Activated CD4-positive, alpha-beta T cell treated with anti-CD3 and anti-CD28 coated beads for 48 hours (primary cell): ENCODE measurements at places on chromosomes 3 and 15.
A peak's percentile ranks its signal among the peaks of the same experiment; 100 is the strongest.

DNA sequence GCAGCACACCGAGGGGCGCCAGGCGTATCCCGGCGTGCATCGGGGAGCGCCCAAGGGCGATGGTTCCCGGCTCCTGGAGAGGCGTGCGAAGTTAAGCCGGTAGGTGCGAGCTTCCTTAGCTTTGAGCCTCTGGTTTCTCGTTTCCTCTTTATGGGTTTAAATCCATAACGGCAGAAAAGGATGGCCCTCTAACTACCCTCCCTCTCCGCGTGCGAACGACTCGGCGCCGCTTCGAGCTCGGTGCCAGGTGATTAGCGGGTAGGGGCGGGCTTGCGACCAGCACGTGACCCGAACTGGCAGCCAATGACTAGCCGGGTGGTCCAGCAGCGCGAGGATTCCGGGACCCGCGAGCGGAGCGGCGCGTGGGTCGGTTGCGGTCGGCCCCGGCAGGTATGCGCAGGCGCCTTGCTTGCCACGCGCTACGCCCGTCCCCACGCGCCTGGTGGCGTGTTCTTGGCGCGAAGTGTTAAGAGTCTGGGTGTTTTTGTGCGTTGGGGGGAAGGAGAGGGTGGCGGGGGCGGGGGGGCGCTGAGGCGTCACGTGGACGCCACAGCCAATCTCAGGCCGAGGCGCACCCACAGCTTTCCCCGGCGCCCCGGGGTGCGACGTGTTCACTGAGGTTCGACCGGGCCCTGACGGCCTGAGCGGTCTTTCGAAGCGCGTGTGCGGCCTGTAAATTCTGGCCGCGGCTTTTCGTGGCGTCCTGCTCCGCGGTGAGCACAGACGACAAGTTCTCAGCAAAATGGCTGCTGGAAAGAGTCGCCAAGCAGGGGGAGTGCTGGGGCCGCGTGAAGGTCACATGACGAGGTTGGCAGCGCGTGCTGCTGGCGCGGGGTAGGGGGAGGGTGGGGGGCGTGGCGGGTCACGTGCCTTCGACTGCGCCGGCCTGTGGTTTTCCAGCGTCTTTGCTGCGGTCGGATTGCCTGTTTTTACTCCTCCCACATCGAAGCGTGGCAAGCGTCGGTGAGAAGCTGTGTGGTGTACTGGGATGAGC is 38.7 kb upstream of the MGA start:
- DNase-seq, result peak; percentile 89

DNA sequence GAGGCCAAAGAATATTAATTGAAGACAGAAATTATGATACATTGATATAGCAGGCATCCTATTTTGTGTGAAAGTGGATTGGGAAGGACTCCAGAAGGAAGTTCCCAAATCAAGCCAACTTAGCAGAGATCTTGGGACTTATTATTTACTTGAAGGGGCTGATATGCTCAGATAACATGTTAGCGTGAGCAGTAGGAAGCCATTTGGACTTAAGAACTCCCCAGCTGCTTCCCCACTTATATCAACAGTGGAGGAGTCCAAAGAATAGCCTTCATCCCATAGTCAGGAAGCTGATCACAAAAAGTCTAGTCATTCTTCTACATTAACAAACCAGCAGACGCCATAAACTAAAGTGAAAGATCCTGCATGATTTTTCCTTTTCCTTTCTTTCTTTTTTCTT is 200.0 kb downstream of the ATP8B4 start:
- DNase-seq, result no peak

- DNase-seq, result peak; percentile 15
Measured at GRCh38 chr3:185807445-185808068, 17.3 kb downstream of the IGF2BP2 start.

- no peak for DNase-seq
Measured at GRCh38 chr3:135271177-135272025, 476.3 kb downstream of the EPHB1 start.

DNA sequence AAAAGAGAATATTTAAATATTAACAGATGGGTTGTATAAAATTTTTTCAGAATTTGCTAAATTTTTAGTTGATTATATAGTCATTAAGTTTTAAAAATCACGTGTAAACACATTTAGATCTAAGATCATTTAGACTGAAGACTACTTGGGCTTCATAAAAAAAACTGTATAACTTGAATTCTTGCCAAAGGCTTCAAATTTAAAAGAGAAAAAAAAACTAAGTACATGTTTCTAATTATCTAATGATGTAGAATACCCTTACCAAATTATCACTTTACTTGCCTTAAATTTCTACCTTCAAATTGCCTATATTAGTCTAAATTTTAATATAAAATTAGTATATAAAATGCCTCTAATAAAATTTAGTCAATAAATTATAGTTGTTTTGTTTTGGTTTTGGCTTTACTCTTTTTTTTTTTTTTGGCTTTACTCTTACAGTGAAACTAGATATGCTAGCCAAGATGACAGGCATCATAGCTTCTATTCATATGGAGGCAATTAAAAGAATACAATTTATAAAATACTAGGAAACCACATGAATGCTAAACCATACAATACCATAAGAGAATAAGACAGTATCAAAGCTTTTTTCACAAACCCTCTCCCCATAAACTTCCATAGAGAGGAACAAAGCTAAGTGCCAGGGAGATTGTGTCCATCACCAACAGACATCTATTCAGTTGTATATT is 183.1 kb upstream of the KCNMB2 start:
- DNase-seq, result no peak

GRCh38 chr3:152672320-152672649 is 162.6 kb upstream of the P2RY1 start:
- DNase-seq, result no peak

GRCh38 chr3:50616003-50616769 is 765 bp upstream of the MAPKAPK3 start:
- peak; percentile 90 for DNase-seq

- no peak for DNase-seq
Measured at GRCh38 chr3:83224101-83224868, 1462.8 kb upstream of the GBE1 start.

DNA sequence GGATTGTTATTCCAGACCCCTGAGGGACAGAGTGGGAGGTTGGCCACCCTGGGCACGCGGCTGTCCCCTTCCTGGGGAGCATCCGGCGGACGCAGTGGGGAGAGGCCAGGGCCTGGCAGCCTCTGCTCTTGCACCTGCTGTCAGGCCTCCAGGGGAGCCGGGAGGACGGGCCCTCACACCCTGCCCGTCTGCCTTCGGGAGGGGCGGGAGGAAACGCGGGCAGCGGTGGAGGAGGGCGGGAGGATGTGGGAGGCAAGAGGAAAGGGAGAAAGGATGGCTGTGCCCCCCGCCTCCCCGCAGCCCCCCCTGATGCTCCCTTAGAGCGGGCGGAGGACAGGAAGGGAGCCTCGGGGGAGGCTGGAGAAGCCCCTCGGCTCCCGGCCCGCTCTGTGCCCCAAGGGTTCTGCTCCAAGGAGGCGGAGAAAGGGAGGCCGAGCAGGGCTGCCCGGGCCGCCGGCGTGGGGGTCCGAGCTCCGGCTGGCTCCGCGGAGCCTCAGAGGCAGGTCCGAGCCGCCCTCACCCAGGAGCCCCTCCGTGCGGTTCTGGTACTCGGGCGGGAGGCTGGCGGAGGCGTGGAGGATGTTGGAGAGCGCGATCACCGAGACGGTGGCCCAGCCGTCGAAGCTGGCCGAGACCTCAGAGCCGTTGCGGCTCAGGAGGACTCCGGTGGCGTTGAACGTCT is 40.9 kb downstream of the MUC20 start:
- no peak for DNase-seq

GRCh38 chr15:76935620-76936019 is 4.1 kb downstream of the RCN2 start:
- DNase-seq, result no peak

- no peak for DNase-seq
Measured at GRCh38 chr3:73143821-73144237, 82.4 kb downstream of the EBLN2 start.

DNA sequence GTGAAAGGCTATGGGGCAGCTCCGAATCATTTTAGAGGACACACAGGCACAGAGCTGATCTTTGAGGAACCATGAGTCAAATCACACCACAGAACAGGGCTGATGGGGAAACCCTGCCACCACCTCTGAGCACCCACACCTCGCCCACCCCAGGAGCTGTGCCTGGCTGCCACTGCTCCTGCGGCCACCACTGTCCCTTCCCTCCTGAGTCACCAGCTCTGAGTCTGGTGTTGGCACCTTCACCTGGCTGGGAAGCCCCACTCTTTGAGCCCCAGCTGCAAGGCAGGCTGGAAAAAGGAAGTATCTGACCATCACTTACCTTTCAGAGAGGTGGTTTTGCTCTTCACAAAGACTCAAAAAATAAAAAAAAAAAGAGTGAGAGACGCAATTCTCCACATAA is 63.6 kb upstream of the MEF2A start:
- DNase-seq, result peak; percentile 64

DNA sequence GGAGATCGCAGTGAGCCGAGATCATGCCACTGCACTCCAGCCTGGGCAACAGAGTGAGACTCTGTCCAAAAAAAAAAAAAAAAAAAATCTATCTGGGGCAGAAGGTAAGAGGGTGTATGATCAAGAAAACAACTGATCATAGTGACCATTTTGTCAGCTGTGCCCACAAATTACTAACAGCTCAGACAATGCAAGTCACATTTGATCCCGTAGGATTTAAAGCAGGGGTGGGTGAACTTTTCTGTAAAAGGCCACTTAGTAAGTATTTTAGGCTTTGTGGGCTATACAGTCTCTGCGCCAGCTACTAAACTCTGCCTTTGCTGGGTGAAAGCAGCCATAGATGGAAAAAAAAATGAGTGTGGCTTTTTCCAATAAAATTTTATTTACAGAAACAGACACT is 57.6 kb upstream of the ABI3BP start:
- no peak for DNase-seq

- no peak for DNase-seq
Measured at GRCh38 chr3:131555456-131555855, 52.7 kb upstream of the MRPL3 start.

DNA sequence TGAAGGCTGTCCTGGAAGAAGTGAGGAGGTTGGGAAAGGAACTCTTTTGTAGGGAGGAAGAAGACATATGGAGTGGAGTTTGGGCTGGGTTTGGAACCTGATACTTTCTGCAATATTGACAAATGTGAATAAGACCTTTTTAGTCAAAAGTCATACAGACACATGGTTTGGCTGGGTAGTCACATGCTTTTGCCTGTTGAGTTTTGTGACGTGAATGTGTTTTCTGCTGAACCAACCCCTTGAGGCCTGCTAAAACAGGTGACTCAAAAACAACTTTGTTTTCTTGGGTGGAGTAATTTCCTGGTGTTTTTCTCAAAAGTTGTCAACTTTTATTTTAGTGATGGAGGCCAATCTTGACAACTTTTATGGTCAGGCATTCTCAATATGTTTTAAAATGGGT is 39.4 kb upstream of the CCR4 start:
- DNase-seq, result no peak

DNA sequence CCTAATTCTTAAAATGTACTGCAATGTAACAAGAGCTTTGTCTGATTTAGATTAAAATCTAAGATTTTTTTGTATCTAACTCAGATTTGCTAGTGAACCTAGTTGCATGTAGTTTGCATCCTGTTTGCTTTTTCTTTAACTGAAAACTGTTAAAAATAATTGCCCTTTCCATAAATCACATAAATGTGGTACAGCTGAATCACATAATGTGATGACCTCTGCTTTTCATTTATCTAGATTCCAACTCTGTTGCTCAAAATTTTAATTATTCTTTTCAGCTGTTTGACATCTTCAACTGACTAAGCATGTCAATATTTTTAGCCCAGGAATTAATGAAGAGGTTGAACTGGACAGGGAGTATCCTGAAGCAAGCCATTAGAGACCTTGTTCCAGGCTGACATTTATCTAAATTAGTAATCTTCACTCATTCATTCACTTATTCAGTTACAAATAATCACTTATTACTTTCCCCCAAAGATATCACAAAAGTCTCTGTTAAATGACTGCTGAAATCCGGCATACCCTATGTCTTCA is 101.9 kb upstream of the PLXND1 start:
- DNase-seq, result no peak

DNA sequence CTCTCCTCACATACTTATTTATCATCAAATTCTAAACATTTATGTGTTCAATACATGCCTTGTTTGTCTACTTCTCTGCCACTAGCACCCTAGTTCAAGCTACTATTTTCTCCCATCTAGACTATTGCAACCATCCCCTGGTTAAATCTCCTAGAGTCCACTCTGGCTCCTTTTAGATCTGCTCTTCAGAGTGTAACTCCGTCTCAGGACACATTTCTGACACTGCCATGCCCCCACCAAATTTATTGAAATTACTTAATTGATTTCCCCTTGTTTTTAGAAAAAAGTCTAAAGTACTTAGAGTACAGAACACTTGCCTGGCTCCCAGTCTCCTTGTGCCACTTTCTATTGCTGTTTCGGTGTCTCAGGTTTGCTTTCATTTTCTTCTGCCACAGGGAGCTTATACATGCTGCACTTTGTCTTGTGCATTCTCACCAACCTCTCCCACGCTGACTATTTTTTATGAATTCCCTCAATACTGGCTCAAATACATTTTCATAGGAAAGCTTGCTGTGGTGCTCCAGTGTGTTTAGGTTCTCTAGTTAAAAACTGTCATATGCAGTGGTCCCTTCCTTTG is 792.3 kb downstream of the DIPK2A start:
- DNase-seq, result no peak

DNA sequence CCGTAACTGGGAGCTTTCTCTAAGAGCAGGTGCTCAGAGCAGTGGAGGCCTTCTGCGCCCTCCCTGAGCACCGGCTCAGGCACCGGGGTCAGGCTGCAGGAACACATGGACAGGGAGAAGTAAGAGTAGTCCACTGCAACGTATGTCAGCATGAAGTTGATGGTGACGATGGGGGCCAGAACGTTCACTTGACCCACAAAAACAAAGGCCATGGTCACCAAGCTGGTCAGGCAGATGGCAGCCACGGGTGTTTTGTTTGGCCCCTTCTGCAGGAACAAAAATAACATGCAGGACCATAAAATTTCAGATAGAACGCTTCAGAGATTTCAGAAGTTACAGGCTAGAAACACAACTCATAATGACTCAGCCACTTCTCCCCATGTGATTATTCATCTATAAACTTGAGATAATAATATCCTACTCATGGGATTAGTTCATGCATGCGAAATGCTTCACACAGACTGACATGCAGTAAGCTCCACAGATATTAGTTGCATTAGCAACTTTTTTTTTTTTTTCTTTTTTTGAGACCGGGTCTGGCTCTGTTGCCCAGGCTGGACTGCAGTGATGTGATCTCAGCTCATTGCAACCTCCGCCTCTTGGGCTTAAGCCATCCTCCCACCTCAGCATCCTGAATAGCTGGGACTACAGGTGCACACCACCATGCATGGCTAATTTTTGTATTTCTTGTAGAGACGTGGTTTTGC is 52.2 kb upstream of the HEG1 start:
- DNase-seq, result no peak

DNA sequence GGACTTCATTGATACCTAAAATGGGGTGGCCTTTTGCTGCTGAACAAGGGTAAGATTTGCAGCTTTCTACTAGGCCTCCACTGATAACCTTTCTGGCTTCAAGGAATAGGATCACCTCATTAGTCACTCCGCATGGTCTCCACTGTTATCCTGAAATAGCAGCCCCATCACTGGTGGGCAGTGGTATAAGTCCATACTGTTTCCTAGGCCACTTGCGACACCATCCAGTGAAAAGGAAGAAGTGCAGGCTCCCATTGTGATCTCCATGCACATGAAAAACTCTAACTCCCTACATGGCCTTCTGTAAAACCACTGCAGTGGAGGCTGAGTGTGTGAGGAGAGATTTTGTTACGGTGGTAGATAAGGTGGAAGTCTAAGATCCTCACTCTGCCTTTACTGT is 1455.9 kb downstream of the SI start:
- DNase-seq, result no peak
